ENCODE measurements at places on chromosomes 12 and 14. TPM values are rescaled to one million over a fixed set of nuclear protein-coding genes. Genes with fewer than 3 reads are reported as not detected.

PPP4R4 gene
- 0.26 TPM for total RNA-seq

- H3K4me1 ChIP-seq = no peaks in the 10 kb centered on the region
- H3K4me3 ChIP-seq = no peak overlapping the region
- DNase-seq = no peak
Measured at GRCh38 chr14:63512861-63513260, 30.3 kb downstream of the PPP2R5E start.

- H3K4me3 ChIP-seq = no peak overlapping the region
- H3K36me3 ChIP-seq = no peaks in the 10 kb centered on the region
- no peak for DNase-seq
- no peak overlapping the region for H3K27ac ChIP-seq
- H3K4me1 ChIP-seq = no peaks in the 10 kb centered on the region
- H3K27me3 ChIP-seq = no peaks in the 10 kb centered on the region
Measured at GRCh38 chr14:35992816-35993683, 166.9 kb downstream of the BRMS1L start.

- no peaks in the 10 kb centered on the region for H3K4me1 ChIP-seq
- no peak for DNase-seq
- no peaks in the 10 kb centered on the region for H3K36me3 ChIP-seq
Measured at GRCh38 chr12:87425942-87426554, 603.2 kb downstream of the C12orf50 start.

OGFOD2 gene
- 10.5 TPM for total RNA-seq

CISTR gene
- total RNA-seq = not detected

DNA sequence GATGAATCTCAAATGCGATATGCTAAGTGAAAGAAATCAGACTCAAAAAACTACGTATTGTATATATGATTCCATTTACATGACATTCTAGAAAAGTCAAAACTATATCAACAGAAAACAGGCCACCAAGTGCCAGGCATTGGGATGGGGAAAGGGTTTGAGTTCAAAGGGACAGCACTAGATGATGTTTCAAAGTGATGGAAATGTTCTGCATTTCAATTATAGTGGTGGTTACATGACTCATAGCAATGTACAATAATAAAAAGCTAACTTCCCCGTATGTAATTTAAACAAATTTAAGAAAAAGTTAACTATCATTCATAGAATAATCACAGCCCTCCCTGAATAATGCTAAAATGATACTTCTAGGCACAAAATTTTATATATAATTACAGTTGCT, 13.5 kb downstream of the HECTD1 start:
- no peak for DNase-seq
- no peaks in the 10 kb centered on the region for H3K27me3 ChIP-seq
- no peak overlapping the region for H3K4me3 ChIP-seq

DDN gene
- 0.19 TPM for total RNA-seq
